ENCODE measurements at places on chromosomes 13 and 19. TPM values are rescaled to one million over a fixed set of nuclear protein-coding genes. Genes with fewer than 3 reads are reported as not detected.

- H3K4me1 ChIP-seq: peaks cover 4% of the 10 kb centered on the region
- no peak overlapping the region for H3K4me3 ChIP-seq
- H3K36me3 ChIP-seq: no peaks in the 10 kb centered on the region
- DNase-seq: no peak
- no peak overlapping the region for H3K27ac ChIP-seq
These were observed 89.9 kb downstream of the FGF14 start for GRCh38 chr13:102311901-102312300.

The RPL28 gene
- 3,616 TPM for total RNA-seq

- H3K4me3 ChIP-seq: no peak overlapping the region
- H3K4me1 ChIP-seq: no peaks in the 10 kb centered on the region
- no peaks in the 10 kb centered on the region for H3K27me3 ChIP-seq
- DNase-seq: no peak
These were observed 39.3 kb downstream of the ZNF45 start for GRCh38 chr19:43895727-43896308.

The ELF1 gene
- 232 TPM for total RNA-seq

The SIGLEC12 gene
- total RNA-seq: not detected

DNA sequence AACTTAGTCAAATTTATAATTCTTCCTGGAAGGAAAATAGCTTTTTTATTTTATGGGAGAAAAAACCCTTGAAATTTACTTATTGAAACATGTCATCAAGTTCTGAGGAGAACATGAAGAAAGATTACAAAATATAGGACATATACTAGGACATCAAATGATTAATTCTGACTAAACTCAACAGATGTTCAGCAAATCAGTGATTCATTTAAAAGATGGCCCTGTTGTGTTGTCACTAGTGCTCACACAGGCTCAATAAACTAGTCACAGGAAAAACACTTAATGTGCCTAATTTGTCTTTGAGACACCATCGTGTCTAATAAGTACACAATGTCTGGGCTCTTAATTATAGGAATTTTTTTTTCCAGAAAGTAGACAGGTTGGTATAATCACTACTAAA lies 223.8 kb upstream of the TMTC4 start:
- H3K4me3 ChIP-seq: no peak overlapping the region
- no peaks in the 10 kb centered on the region for H3K4me1 ChIP-seq
- no peak for DNase-seq

The ZNF547 gene
- 0.77 TPM for total RNA-seq

GRCh38 chr13:72246396-72246795 lies 379.4 kb upstream of the DACH1 start:
- no peak for DNase-seq
- H3K4me3 ChIP-seq: no peak overlapping the region
- H3K27me3 ChIP-seq: no peaks in the 10 kb centered on the region
- no peaks in the 10 kb centered on the region for H3K4me1 ChIP-seq
- H3K27ac ChIP-seq: no peak overlapping the region

DNA sequence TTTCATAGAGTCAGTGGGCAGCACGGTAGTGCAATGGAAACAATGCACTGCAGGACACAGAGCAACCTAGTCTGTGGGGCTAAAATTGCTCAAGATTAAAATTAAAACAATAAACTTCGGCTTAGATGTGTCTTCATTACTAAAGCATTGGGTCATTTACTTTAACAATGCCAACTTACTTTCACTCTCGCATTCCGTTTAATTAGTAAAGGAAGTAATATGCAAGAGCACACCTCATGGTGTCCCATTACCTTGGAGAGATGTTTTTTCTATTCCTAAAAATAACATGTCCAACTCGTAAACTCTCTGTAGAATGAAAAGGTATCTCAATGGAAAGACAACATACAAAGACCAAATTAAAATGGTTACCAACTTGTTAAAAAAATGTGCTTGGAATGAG lies 738.4 kb downstream of the PCDH17 start:
- H3K4me1 ChIP-seq: no peaks in the 10 kb centered on the region
- no peak overlapping the region for H3K27ac ChIP-seq
- H3K27me3 ChIP-seq: no peaks in the 10 kb centered on the region
- H3K36me3 ChIP-seq: no peaks in the 10 kb centered on the region
- no peak overlapping the region for H3K4me3 ChIP-seq

DNA sequence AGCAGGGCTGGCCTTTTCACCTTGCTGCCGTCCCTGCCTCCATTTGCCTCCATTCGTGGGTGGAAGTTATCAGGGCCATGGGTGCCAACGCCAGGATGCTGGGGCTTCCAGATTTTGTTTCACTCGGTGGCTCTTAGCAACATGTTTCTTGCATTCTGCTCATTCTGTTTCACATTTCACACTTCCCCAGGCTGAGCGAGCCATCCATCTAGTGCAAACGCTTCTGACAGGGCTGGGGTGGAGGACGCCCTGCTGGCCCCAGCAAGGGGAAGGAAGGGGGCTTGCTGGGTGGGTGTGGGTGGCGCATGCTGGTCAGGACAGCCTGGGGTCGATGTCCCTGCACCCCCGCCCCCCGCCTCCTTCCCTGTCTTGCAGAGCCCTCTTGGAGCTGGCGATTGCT lies 165.2 kb downstream of the URI1 start:
- no peaks in the 10 kb centered on the region for H3K36me3 ChIP-seq
- no peak overlapping the region for H3K27ac ChIP-seq
- H3K4me3 ChIP-seq: no peak overlapping the region
- peaks cover 23% of the 10 kb centered on the region for H3K27me3 ChIP-seq

GRCh38 chr13:49020328-49020727 lies 44.6 kb downstream of the FNDC3A start:
- no peak overlapping the region for H3K27ac ChIP-seq
- H3K4me1 ChIP-seq: peaks cover 4% of the 10 kb centered on the region
- no peak overlapping the region for H3K4me3 ChIP-seq
- no peak for DNase-seq
- H3K27me3 ChIP-seq: no peaks in the 10 kb centered on the region
- no peaks in the 10 kb centered on the region for H3K36me3 ChIP-seq

DNA sequence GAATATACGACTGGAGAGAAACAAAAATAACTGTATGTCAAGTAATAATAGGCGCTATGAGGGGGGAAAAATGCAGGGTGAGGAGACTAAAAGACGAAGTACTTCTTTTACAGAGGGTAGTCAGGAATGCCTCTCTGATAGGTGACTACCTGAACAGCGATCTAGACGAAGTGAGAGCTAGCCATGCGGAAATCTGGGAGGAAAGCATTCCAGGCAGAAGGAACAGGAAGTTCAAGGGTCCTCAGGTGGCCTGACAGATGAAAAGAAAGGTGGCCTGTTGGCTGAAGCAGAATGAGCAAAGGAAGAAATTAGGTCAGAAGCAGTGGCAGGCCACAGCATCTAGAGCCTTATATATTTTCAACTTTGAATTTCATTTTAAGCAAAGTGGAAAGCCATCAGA lies 13.3 kb downstream of the ZDHHC20 start:
- H3K27me3 ChIP-seq: no peaks in the 10 kb centered on the region
- no peak for DNase-seq
- H3K4me1 ChIP-seq: peaks cover 41% of the 10 kb centered on the region
- peaks cover 3% of the 10 kb centered on the region for H3K36me3 ChIP-seq
- H3K27ac ChIP-seq: peak overlapping the region; percentile 27

The TEX101 gene
- not detected for total RNA-seq

DNA sequence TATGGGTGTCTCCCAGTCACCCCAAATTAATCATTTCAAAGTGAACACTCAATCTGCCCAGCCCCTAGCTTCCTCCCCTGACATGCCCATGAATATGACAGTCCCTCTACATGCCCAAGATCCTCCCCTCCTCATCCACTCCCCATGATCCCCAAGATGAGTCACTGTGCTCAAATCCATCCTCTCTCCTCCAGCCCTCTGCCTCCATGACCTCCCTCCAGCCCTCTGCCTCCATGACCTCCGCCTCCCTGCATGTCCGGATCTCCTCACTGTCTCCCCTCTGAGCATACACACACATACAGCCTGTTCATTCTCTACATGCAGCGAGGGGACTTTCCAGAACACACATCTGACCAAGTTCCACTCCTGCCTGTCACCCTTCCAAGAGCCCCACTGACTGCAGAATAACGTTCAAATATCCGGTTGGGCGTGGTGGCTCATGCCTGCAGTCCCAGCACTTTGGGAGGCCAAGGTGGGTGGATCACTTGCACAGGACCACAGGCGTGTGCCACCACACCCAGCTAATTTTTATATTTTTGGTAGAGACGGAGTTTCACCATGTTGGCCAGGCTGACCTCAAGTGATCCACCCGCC lies 18.4 kb upstream of the FEM1A start:
- peaks cover 52% of the 10 kb centered on the region for H3K27me3 ChIP-seq
- peaks cover 4% of the 10 kb centered on the region for H3K36me3 ChIP-seq
- H3K27ac ChIP-seq: no peak overlapping the region
- DNase-seq: no peak

DNA sequence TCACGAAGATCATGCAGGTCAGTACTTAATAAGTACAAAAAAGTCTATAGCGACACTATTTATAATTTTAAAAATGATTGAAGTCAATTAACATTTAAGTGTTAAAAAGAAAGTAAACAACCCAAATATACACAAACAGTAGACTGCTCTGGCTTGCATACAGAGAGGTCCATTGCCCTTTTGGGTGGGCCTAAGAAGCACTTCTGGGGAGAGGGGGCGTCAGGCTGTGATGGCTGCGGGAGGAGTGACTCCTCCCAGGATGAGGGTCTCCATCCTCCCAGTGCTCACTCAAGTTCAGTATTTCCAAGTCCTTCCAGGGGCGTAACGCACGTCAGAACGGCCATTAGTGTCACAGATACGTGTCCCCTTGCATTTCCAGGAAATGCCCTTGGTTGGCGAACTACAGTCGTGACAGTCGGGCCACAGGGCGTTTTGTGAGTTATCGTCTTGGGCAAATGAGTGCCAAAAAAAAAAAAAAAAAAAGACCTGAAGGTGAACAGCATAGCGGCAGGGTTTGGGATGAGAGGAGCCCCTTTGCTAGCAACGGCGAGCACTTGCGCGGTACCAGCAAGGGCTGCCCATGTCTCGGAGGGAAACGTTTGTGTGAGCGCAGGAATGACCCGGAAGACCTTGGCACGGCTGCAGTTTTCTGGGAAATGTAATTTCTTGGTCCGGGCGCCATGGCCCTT lies at the start of gene SCGB2B2:
Gene SCGB2B2 (minus strand): TSS at position 463 of the 689 bp plus-strand sequence. CDS start 82,596 bp downstream, outside the sequence.
- H3K4me3 ChIP-seq: peak within 1 kb of the TSS; percentile 95
- no peak for DNase-seq
- peak within 1 kb of the TSS; percentile 99 for H3K27ac ChIP-seq
- H3K4me1 ChIP-seq: peaks cover 7% of the 10 kb centered on the region

DNA sequence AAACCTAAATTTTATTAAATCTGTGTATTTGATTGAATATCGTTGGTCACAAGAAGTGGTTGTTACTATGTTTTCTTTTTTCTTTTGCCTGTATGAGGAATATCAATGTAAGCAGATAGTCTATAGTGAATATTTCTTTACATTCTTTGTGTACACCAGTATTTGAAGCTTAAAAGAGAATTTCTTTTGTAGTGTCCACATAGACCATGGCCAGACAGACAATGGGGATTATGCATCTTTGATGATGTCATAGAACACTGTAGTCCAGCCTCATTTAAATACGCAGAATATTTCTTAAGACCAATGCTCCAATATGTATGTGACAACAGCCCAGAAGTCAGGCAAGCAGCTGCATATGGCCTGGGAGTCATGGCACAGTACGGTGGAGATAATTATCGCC lies 64.8 kb downstream of the IPO5 start:
- H3K36me3 ChIP-seq: peaks cover 14% of the 10 kb centered on the region
- no peak for DNase-seq
- no peaks in the 10 kb centered on the region for H3K27me3 ChIP-seq
- H3K4me3 ChIP-seq: no peak overlapping the region
- no peak overlapping the region for H3K27ac ChIP-seq
